ENCODE measurements at places on chromosomes 5 and 9.

GRCh38 chr9:88716596-88717290, 181.8 kb downstream of the NXNL2 start:
- DNase-seq: no peak

DNA sequence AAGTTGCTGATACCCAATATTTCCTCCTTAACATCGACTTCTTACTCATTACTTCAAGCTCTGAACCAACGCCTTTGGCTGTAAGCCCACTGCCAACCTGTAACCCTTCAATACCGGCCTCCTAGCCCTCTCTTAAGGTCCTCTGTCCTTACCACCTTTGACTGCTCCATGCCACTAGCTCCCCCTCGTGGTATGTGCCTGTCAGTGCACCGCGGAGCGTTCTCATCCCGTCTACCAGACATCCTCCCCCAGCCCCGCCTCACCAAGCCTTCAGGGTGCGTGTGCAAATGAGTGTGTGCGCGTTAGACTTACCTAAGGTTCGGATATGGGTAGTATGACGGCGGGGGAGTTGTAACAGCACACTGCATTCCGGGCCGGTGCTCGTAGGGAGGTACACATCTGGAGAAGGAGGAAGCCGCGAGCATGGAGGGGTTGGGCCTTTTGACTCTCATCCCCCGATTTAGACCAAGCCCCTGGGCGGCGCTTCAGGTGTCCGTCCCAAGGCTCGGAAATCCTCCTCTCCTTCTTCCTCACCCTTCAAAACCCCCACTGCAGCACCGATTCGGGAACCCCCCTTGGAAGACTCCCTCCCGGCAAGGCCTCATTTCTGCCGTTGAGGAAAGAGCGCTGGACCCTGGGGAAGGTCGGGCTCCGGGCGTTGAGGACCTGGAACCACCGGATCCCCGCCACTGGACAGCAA, 2.8 kb upstream of the MYORG start:
- peak; percentile 83 for DNase-seq

DNA sequence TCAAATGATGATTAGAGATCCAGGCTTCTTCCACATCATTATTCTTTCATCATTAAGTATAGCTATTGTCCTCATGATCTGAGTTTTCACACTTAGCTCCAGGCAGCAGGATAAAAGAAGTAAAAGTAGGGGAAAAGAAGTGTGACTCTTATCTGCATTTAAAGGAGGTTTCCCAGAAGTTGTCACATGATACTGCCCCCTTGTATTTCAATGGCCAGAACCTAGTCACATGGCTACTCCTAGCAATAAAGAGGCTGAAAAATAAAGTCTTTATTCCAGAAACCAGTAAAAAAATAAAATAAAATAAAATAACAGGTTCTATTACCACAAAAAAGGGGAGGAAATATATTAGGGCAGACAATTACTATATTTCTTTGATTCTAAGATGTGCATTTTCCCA, 5.3 kb upstream of the NDUFS4 start:
- DNase-seq: no peak

DNA sequence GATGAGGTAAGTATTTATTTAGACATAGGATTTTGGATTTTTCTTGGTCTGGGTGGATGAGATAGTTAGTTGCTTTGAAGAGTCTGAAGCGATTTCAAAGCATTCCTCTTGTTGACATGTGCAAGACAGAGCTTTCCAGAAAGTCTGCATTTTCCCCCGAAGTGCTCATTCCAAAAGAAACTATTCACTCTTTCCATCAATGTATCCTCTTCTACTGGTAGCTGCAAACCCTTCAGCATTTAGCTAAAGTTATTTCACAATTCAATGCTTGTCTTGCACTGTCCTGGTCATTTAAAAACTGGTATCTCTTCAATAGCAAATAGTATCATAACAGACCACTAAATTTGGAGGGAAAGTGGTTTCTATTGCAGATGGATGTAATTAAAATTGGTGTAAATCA, 13.0 kb downstream of the NREP start:
- no peak for DNase-seq

- DNase-seq: no peak
These were observed 327.9 kb downstream of the NTRK2 start for GRCh38 chr9:84997472-84997871.

DNA sequence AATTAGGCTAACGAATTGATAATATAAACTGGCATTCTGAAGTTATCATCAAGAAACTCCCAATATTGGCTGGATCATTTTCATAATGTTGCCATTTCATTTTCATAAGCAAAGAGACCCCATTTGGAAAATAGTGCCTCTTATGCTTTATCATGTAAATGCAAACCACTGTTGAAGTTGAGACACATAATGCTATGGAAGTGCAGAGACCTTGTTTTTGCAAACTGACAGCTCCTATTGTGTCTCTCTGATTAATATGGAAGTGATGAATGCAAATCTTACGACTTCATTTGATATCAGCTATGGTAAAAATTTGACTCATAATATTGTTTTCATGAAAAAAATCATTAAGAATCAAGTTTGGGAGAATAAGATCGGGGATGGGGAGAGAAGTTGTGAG, 25.3 kb upstream of the ZNF608 start:
- no peak for DNase-seq

DNA sequence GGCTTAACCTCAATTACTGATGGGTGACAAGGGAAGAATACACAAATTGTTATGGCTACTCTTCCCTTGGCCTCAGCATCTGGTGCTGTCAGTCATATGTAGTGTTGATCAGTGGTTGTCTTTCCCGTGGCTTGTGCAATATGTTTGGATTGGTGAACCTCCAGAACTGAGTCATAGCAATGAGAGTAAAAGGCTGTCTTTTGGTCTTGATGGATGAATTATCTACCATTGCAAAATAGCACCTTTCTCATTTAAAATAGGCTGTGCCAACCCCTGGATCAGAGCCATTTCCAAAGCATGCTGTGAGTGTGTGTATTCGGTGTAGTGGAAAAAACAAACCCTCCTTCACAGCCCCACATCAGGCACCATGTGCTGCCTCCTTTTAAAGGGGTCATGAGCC, 14.6 kb upstream of the F2R start:
- DNase-seq: no peak

All from stimulated activated CD8-positive, alpha-beta memory T cell treated with anti-CD3 and anti-CD28 coated beads, Interleukin-4, amount 100 ng/mL, for 4 hours (primary cell).